CD4-positive, alpha-beta T cell treated with Interleukin-15 for 1 hour (primary cell): ENCODE measurements at places on chromosomes 12 and 14.

DNA sequence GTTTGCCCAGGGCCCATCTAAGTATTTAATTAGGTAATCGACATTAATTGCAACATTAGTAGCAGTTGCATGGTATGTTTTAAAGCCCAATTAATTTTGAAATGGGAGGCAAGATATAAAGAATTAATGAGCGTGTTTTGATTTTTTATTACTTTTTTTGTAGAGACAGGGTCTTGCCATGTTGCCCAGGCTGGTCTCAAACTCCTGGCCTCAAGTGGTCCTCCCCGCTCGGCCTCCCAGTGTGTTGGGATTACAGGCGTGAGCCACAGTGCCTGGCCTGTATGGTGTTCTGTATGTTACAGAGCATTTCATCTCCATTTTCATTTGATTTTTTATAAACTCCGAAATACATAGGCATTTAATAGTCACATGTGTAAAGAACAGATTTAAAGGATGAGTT lies 856 bp downstream of the GOLGA5 start:
- DNase-seq: no peak

DNA sequence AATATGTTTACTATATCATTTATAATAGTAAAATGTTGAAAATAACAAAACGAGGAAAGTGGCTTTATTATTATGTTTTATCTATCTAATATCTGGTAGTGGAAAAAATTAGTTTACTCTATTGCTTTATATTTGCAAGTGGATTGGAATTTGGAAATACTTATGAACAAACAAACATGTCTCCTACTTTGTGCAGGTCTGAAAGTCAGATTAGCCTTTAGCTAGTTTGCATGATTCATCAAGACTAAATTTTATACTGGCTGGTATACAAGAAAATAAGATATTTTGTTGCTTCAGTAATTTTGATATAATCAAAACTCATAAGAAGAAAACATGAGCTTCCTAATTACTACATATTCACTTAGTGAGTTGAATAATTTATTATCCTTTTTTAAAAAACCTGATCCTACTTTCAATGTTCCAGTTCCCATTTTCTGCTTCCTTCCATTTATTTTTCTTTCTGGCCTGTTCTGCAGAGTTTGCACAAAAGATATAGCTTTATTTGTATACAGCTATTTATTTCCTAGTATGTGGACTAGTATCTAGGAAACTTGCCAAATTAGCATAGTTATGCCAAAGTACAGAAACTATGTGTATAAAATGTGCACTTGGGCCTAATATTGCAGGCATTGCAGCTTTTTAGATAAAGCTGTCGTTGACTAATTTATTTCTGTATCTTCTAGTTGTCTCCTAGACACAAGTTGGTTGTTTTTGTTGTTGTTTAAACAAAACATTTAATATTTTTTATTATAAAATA lies 122.0 kb downstream of the AKAP6 start:
- DNase-seq: no peak

GRCh38 chr12:46153268-46153872 lies 115.5 kb downstream of the SLC38A1 start:
- DNase-seq: no peak

GRCh38 chr14:68562911-68563250 lies 230.0 kb downstream of the ZFP36L1 start:
- no peak for DNase-seq

DNA sequence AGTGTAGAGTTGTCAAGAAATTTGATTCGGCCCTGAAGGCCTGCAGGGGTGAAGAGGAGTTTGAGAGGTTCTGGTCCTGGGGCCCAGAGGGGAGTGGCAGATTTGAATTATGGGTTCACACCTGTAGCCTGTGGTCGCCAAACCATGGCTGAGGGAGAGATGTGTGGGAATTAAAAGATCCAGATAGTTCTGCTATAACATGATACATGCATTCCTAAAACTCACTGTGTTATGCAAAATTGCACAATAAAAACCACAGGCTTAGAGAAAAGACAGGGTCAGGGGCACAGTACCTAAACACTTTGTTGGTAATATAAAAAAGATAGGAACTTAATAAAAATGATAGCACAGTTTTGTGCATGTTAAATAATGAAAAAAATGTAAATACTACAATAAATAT lies 106.2 kb downstream of the TMEM30B start:
- no peak for DNase-seq

DNA sequence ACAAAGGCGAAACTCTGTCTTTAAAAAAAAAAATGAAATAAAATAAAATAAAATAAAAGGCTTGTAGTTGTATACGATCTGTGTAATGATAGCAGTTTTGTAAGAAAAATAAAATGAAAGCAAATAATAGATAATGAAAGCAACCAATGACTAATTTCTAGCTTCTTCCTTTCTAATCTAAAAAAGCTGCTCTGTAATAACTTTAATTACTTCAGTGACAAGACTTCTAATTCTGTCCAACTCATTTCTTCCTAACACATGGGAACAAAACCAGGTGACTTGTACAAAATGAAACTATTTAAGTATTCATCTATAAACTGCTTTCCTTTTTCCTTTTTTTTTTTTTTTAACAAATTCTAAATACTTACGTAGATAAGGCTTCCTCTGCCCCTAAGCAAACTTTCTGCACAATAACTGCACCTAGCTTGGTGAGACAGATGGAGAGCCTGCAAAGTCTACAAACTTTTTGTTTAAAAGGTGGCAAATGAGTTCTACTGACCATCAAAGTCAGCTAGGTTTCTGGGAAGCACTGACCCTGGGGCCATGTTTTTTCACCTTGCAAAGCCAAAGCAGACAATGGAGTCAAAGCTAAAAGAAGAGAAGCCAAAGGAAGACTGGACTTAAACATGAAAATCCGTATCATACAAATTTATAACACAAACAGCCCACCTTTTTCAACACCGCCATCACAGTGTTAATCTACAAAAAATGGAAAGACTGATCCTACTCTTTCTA lies 28.2 kb downstream of the DENND5B start:
- DNase-seq: no peak

DNA sequence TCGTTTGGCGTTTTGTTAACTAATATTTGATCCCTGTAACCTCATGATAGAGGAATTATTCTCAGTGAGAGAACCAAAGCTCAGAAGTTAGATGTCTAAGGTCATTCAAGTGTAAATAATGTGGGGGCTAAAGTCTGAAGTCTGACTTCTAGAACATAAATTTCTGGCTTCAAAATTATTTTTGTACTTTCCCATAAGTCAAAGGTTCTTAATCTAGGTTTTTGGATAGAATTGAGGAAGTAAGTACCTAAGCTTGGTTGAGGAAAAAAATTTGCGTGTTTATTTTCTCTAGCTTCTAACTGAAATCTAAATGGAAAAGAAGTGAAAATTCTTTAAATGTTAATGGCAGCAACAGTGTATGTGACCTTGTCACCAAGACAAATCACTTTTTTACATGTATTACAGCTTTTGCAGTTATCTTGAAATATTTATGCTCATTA lies 2.3 kb downstream of the LARP4 start:
- no peak for DNase-seq

- no peak for DNase-seq
These were observed 43.5 kb downstream of the DRAM1 start for GRCh38 chr12:101920906-101921305.

GRCh38 chr12:84994426-84994825 lies 41.7 kb downstream of the TSPAN19 start:
- DNase-seq: no peak

GRCh38 chr14:99272899-99273765 lies 1.1 kb upstream of the BCL11B start:
- DNase-seq: no peak

- DNase-seq: no peak
These were observed 14.4 kb upstream of the HIP1R start for GRCh38 chr12:122820838-122821271.

GRCh38 chr14:74695406-74695805 lies 17.5 kb downstream of the AREL1 start:
- DNase-seq: no peak

DNA sequence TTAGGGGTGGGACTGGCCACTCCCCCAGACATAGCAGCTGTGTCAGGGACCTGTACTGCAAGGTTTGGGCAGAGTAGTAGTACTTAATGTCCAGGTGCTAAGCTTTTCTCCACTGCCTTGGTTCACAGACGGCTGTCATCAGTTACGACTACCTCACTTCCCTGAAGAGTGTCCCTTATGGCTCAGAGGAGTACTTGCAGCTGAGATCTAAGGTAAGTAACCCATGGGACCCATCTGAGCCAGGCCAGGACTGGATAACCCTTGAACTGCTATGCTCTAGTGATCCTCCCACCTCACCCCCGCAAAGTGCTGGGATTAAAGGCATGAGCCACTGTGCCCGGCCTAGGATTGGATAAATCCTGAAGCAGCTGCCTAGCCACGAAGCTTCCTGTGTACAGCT lies 22.4 kb downstream of the ADCK1 start:
- DNase-seq: no peak

- peak; percentile 39 for DNase-seq
These were observed 802 bp downstream of the SUSD6 start for GRCh38 chr14:69612014-69612782.

DNA sequence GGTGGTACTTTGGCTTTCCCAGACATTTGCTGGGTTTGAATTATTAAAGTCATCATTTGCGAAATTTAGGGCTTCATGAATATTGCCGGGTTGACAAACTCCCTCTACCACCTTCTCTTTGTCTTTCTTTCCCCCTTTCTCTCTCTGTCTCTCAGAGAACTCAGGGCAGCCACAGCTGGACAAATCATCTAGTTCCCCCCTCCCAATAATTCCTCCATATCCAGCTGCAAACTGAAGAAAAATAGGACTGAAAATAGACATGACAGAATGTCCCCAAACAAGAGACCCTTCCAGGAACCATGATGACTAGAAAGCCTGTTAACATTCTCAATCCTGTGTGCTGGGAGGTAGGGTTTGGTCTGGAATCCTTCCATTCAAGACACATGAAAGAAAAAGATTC lies 67.1 kb upstream of the TBX5 start:
- DNase-seq: no peak

- DNase-seq: no peak
These were observed 166.0 kb downstream of the NAV3 start for GRCh38 chr12:77996670-77997069.

- no peak for DNase-seq
These were observed 24.6 kb upstream of the YBX3 start for GRCh38 chr12:10747730-10748129.

- no peak for DNase-seq
These were observed 81.4 kb downstream of the TESC start for GRCh38 chr12:117017807-117018206.

GRCh38 chr12:15777355-15778012 lies 11.7 kb downstream of the EPS8 start:
- DNase-seq: no peak

GRCh38 chr12:87246726-87247125 lies 782.5 kb downstream of the C12orf50 start:
- no peak for DNase-seq

DNA sequence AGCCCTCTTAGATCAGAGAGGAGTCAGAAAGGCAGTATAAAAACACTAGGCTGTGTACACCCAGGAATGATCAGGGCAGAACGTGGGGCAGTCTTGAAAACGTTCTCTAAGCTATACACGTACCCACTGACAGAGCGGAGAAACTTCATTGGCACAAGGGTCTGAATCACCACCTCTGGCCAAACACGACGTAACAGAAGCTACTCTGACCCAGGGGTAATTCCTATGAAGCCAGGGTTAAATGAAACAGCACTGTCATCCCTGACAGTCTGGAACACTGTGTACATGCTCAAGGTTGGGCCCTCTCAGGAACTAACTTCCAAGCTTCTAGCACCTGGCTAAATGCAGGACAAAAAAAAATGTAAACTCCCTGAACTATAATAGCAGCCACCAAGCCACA lies 38.4 kb downstream of the PARP11 start:
- no peak for DNase-seq

DNA sequence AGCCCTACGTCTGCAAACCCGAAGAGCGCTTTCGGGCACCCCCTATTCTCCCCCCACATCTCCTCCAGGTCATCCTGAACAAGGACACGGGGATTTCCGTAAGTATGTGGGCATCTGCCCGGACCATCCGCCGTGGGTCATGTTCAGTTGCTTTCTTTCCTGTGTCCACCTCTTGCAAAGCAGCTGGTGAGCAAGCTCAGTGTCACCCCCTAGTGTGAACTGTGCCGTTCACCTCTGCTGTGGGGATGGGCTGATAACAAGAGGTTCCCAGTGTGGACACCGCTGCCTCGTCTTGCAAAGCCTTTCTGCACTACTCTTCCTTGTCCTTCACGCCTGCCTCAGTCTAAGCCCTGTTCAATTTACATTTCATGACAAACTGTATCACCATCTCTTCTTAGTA lies 8.6 kb downstream of the PRKAB1 start:
- DNase-seq: no peak

DNA sequence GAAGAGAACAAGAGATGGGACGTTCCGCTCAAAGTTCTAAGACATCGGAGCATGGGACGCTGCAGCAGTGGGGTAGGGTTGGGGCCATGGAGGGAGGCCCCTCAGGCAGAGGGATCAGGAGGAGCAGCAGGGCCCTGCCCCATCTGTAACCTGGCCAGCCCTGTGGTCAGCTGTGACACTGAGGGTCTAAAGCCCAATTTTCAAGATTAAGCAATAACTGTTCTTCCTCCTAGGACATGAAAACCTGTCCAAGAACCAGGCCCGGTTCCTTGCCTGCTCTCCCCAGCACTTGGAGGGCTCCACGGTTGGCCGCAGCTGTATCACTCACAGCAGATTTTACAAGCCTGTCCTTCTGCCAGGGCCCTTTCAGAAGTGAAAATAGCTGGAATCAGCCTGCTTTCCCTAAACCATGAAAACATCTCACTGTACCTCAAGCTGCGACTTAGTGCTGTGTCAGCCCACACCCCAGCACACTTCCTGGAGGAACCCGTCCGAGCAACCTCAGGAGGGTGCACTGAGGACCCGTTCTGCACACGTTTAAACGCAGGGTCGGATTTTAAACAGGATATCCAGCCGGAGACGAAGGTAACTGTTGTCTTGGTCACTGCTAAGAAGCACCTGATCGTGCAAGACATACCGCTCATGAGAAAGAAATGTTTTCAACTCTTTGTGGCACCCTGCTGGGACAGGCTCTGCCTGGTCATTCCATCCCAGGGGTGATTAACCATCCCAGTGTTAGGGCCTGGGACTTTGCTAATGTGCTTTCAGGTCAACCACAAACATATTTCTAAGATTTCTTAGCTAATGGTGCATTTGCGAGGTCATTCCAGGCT lies 201.9 kb upstream of the DIO3 start:
- DNase-seq: no peak

DNA sequence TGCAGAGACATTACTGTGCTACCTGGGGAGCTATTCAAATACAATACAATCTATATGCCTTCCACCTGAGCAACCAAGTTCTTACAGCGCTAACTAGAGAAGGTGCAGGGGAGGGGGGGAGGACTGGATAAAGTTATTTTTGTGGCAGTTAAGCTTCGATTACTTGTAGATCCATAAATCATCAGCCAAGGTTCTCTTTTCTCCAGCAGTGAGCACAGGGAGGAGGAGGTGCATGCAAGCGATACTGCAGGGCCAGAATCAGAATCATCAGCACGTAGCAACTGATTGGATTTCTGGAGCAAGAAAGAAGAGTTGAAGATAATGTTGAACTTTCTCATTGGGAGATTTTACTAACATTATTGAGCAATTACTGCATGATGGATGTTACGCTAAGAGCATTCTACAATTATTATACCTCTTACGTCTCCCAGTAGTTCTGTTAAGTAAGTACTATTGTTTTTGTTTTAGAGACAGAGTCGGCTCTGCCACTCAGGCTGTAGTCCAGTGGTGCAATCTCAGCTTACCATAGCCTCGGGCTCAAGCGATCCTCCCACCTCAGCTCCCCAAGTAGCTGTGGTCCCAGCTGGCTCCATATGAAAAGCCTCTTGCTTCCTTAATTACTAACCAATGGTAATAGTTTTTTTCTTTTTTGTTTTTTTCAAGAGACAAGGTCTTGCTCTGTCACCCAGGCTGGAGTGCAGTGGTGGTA lies 74.6 kb upstream of the EEA1 start:
- DNase-seq: no peak
